ENCODE measurements at places on chromosomes 12 and 14.

DNA sequence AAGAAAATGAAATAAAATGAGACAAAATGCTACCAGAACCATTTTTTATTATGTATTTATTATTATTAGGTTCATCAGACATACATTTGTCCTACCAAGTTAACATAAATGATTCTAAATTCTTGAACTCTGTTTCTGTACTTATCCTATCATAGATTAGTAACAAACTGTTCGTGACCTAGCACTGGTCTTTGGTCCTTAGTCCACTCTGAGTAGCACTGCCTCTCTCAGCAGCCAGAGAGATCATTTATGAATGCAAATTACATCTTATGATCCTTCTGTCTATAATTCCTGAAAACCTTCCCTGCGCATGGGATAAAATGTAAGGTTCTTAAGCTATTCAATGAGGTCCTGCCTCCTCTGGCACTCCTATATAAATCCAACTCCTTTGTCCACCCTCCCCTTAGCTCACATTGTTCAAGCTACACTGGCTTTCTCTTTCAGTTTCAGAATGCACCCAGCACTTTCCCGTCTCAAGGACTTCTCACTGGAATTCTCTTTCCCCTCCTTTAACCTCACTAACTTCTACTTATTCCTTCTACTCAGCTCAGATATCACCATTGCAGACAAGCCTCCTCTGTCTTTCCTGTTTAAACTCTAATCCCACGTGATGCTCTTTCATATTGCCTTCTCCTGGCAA is 17.1 kb downstream of the PDZRN4 start:
- no peak for DNase-seq

- DNase-seq = no peak
Observed at GRCh38 chr12:53703756-53704155, 23.5 kb downstream of the CALCOCO1 start.

GRCh38 chr14:93706360-93706955 is 81.8 kb downstream of the PRIMA1 start:
- no peak for DNase-seq

- no peak for DNase-seq
Observed at GRCh38 chr14:74963705-74964271, 8.4 kb upstream of the PGF start.

GRCh38 chr12:4056910-4057845 is 184.0 kb upstream of the PARP11 start:
- no peak for DNase-seq
